Astrocyte (in vitro differentiated cells and primary cell): ENCODE measurements at places on chromosomes 13 and 19.
A peak's percentile ranks its signal among the peaks of the same experiment; 100 is the strongest.

- no peak for DNase-seq
Observed at GRCh38 chr13:22074403-22074802, 403.5 kb downstream of the FGF9 start.

GRCh38 chr13:77946522-77946921 is 27.9 kb upstream of the EDNRB start:
- no peak for DNase-seq

DNA sequence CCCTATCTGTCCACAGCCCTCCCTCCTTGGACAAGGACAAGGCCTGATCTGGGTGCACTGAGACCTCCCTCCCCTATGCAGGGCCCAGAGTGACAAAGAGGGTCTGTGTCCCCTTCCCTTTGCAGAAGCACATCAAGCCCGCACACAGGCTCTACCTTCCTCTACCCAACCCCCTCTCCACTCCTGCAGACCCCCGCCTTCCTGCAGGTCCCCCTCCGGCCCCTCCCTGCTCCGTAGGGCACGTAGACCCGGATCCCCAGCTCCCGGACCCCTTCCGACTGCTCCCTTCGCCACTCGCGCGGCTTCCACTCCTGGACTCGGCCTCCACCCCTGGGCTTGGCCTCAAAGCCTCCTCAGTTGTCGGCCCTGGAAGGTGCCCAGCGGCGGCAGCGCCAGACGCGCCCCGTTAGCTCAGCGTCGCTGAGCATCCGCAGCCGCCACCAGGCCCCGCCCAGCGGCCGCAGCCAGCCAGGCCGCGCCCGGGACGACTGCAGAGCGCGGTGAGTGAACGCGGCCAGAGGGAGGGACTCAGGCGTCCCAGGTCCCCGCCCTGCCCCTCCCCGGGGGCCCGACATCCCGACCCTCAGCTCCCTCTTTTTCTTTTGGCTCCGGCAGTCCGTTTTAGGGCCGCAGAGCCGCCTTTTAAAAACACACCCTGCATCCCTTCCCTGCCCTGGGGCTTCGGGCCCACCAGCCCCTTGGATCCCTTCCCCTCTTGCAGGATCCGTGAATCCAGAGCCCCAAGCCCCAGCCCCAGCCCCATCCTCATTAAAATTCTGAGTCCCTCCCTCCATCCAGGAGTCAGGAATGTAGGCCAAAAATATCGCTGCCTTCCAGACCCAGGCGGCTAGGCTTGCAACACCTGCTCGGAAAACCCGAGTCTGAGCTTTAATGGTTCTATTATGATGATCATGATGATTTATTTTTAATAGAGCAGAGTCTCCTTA is 1.5 kb upstream of the MYADM start:
- no peak for DNase-seq

DNA sequence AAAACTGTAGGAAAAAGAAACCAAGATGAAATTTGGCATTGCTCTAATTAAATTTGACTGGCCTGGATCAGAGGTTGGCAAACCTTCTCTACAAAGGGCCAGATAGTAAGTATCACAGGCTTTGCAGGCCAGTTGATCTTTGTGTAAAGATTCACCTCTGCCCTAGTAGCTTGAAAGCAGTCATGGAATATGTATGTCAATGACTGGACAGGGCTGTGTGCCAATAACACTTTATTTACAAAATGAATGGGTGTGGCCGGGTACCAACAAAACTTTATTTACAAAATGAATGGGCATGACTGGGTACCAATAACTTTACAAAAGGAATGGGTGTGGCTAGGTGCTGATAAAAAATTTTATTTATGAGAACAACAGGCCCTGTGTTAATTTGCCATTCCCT is 20.0 kb downstream of the SIN3B start:
- DNase-seq: no peak

- DNase-seq: no peak
Observed at GRCh38 chr13:77810878-77811277, 107.8 kb downstream of the EDNRB start.

DNA sequence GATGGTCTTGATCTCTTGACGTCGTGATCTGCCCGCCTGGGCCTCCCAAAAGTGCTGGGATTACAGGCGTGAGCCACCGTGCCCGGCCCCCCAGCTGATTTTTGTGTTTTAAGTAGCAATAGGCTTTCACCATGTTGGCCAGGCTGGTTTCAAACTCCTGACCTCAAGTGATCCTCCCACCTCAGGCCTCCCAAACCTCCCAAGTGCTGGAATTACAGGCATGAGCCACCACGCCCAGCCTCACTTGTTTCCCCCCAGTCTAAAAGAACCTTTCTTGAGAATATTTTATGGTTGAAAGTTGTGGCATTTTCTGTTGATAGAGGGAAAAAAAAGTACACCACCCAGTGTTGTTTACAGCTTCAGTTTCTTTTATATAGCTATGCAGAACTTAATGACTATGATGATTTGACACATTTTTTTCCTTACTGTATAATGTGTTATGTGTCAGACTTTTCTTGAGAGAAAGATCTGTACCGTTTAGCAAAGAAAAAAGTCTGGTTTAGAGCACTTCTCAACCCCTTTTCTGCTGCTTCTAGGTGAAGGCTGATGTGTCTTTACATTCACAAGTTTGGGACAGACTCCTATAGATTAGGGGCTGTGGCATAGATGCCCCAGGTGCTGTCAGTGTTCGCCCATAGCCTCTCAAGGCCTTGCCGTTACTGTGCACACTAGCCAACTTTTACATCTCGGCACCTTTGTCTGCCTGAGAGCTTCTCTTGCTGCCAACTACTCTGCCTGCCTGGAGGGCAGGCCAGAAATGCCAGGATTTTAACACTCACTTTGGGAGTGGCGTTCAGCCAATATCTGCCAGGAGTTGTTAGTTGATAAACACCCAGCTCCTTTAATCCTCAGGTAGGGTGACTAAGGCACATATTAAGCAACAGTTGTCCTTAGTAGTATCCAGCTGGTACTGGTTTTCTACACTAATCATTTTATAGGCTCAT is 33.0 kb downstream of the KCTD4 start:
- DNase-seq: no peak

- DNase-seq: peak; percentile 33
Observed at GRCh38 chr19:7355151-7355820, 6.5 kb downstream of the ARHGEF18 start.

DNA sequence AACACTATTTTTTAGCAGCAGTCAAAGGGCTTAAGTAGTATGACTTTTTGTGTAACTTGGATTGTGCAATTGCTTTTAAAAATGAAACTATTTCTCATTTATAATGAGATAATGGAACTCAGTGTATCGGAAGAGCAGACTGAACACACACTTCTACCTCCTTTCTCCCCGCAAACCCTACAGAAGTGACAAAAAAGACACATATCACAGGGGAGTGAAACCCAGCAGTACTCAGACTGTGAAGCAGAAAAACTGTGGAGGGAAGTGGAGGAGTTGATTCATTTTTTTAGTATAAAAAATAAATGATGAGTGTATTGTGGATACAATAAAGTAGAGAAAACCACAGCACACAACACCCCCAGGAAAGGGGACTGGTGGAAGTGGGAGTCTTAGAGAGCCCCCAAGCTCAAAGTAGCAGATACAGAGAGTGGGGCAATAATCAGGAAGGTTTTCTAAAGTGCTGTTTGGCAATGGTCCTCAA is 9.7 kb downstream of the LPAR6 start:
- DNase-seq: no peak

DNA sequence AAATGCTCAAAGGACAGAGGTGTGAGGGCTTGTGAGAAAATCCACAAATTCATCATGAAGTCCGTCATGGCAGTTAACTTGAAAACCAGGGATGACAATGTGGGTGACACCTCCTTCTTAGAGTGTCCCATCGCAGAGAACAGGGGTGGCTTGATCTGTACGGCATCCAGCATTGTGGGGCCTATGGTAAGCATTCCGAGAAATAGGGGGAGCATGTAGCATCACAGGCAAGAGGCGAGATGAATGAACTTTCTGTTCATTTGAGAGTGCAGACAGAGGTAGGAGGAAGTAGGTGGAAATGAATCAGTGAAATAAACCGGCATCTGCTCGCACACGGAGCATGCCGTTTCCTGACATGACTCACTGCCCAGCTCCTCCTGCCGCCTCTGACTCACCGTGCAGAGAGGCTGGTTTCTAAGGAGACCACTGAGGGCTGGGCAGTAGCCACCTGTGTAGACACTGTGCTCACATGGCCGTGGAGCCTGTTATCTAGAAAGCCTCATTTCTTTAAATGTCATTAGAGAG is 339.0 kb downstream of the RFC3 start:
- peak; percentile 97 for DNase-seq

GRCh38 chr19:49149652-49150105 is 5.5 kb downstream of the HRC start:
- DNase-seq: peak; percentile 77

DNA sequence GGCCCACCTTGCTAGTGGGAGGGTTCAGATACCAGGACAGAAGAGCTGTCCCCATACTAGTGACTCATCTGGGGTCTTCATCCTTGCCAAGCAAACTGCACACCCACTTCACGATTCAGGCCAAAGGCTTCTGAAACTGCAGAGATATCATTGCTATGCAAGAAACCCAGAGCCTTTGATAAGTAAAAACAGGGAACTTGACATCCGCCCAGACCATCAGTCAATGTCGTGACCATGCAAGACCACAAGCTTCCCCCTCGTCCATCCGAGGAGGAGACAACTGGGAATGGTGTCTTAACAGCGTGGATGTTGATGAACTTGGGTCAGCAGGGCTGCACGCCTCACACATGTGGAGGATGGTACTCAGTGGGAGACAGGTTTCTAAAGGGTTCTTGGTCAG is 58.0 kb downstream of the ABCC4 start:
- peak; percentile 12 for DNase-seq

- DNase-seq: no peak
Observed at GRCh38 chr13:62093984-62094780, 678.5 kb upstream of the PCDH20 start.

DNA sequence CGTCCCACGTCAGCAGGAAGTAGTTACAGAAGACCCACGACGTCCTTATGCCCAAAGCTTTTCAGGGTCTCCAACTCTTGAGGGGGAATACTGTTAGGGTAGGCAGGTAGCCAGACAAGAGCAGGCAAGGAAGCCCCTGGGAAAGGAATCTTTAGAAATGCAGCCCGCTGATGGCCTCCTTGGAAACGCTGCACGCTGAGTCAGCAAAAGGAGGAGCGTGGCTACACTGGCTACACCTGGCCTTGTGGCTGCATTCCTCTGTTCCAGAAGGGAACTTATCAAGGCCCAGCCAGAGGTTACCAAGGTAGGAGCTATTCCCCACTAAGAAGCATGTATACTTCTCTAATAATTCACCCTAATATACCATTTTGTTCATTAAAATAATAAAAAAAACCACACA is 2.0 kb downstream of the ERVV-1 start:
- no peak for DNase-seq

DNA sequence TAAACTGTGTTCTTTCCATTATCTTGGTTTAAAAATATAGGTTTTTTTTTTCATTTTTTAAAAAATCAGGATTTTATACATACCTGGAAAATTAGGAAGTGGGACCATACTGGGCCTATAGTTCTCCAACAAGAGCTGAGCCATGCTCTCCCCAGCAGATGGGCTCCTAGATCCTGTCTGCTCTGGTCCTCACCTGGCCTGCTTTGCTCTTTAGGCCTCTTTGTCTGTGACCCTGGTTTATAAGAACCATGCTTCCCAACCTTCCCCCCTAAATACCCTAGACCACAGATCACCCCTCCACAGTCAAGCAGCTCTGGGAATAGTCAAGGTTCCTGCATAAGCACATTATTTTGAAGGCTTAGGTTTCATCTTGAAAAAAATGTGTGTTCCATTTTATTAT is 185.0 kb upstream of the TSHZ3 start:
- DNase-seq: no peak

DNA sequence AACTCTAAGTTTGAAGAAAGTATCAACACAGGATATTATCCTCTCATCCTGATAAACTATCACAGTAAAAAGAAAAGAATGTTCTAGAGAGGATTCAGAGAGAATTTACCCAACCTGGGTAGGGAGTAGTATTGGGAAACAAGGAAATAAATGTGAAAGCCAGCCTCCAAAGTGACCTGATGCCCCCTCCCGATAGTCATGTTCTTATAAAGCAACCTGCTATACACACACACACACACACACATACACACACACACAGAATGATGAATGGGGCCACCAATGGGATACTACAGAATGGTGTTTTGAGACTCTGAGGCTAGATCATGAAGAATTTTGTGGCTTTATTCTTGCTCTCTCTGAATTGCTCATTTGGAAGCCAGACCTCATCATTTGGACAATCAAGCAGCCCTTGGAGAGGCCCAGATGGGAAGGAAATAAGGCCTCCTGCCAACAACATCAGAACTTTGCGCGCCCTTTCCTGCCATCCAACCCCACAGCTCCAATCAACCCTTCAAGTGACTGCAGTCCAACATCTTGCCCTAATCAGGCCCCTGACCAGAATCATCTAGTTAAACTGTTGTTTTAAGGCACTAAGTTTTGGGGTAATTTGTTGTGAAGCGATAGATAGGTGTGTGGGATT is 807.9 kb upstream of the ARGLU1 start:
- DNase-seq: peak; percentile 11

DNA sequence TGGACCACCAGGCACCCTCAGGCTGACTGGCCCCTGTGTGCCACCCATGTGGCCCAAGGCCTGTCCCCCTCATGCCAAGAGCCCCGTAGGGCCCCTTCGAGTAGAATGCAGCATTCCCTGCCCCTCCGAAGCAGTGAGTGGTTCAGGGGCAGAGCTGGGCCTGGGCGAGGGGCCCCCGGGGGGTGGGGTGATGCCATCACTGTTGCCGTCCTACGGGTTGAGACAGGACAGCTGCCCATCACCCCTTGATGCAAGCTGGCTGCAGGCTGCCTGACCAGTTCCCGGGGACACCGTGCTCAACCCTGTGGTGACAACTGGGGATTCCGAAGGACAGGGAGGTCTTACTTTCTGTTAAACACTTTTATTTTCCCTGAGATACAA is 4.7 kb downstream of the SBNO2 start:
- DNase-seq: no peak

DNA sequence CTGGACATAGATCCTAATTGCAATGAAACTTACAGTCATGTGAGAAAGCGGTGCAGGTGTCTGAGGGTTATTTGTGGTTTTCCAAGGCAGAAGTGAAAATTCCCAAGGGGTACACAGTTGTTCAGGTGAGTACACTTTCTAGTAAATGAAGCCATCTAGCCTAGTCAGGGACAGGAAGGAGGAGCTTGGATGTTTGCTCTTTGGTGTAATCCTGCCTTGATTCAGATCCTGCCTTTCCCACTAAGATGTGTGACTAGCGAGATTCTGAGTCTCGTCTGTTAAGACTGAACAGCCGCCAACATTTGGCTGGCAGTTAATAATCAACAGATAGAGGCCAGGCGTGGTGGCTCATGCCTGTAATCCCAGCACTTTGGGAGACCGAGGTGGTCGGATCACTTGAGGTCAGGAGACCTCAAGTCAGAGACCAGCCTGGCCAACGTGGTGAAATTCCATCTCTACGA is 2.5 kb downstream of the RPS9 start:
- no peak for DNase-seq

- DNase-seq: no peak
Observed at GRCh38 chr19:7641290-7642276, 4.7 kb downstream of the STXBP2 start.
